ENCODE measurements at places on chromosomes 4 and X.

- no peak for DNase-seq
Observed at GRCh38 chr4:53916431-53916889, 147.9 kb downstream of the CHIC2 start.

- no peak for DNase-seq
Observed at GRCh38 chr4:64718091-64718490, 308.8 kb upstream of the TECRL start.

- DNase-seq = no peak
Observed at GRCh38 chr4:89994176-89994873, 99.7 kb downstream of the MMRN1 start.

- DNase-seq = peak; percentile 95
Observed at GRCh38 chr4:2412885-2413716, 5.3 kb downstream of the ZFYVE28 start.

GRCh38 chr4:41281038-41281634 lies 24.4 kb downstream of the UCHL1 start:
- DNase-seq = no peak

DNA sequence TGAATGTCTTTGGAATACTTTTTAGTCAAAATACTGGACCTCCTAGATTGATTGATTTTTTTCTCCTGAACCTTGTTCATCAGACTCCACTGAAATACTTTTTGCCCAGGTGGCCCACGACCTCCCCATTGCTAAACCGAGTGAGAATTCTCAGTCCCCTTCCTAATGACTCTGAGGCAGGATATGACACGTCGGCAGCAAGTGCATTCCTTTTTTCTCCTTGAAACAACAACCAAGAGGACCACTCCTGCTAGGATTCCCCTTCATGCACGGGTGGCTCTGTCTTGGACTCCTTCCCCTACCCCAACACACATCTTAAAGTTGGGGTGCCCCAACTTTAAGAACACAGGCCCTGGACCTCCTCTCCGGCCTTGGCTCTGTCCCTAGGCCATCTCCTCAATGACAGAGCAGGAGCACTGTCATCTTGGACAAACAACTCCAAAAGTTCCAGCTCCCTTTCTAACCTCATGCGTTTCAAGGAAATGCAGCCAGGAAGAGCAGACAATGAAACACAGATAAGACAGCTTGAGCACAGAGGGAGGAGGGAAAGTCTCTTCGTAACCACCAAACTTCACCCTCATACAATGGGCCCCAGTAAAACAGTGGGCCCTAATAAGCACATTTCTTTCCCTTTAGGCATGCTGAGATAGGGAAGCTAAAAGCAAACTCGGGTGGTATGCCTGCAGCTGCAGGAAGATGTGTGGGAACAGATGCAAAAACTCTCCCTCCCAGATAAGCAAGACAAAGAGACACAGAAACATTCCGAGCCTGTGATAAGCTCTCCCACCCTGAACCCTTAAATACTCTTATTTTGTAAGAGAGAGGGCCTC lies 33.9 kb downstream of the ZBTB49 start:
- no peak for DNase-seq

- DNase-seq = no peak
Observed at GRCh38 chr4:65437102-65437501, 233.2 kb downstream of the EPHA5 start.

GRCh38 chr4:70984589-70984988 lies 8.9 kb upstream of the DCK start:
- no peak for DNase-seq

DNA sequence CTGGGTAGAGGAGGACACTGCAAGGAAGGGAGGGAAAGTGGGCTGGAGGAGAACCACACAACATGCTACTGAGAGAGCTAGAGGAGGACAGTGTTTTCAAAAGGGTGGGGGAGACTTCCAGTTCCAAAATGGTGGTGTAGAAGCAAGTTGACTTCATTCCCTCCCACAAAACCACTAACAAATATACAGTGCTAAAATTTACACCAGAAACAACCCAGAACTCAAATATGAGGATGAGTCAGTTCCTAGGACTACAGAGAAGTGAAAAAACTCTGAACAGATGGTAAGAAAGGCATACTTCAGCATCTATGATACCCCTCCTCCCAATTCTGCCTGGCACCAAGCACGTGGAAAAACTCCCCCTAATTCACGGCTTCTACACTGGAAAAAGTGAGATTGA lies 9.8 kb downstream of the AADAT start:
- no peak for DNase-seq

DNA sequence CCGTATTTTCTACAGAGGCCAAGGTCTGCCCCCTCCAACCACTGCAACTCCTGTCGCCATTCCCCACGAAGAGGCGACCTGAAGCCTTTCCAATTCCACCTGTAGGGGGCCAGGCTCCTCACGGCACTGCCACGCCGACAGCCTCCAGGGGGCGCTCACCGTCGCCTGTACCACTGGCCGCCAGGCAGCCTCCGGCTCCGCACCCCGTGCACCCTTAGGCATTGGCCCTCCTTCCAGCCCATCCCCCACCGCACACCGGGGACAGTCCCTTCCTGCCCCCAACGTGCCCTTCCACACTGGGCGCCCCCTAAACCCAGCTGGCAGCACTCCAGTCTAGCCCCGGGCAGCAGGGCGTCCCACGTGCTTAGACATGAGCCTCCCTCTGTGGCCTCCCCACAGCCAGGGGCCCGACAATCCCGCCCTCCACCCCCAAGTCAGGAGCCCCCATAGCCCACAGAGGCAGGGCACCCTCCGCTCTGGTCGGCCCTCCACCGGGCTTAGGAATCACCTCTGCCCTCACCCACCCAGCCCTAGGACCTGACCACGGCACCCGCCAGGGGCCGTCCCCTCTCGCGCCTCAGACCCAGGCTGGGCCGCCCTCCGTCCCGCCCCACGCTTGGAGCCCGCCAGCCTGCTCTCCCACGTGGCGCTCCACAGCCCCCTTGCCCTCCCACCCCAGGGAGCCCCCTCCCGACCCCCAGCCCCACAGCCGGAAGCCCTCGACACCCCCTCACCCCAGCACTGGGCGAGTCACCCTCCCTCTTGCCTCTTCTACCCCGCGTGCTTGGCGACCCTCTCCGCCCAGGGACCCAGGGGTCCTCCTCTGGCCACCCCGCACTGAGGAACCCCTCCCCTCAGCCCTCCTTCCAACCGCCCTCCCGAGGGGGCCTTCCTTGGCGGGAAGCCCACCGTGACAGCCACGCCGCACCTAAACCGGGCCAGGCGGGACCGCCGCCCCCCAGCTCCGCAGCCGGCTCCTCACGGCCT lies 711 bp downstream of the PNMA6E start:
- DNase-seq = no peak

DNA sequence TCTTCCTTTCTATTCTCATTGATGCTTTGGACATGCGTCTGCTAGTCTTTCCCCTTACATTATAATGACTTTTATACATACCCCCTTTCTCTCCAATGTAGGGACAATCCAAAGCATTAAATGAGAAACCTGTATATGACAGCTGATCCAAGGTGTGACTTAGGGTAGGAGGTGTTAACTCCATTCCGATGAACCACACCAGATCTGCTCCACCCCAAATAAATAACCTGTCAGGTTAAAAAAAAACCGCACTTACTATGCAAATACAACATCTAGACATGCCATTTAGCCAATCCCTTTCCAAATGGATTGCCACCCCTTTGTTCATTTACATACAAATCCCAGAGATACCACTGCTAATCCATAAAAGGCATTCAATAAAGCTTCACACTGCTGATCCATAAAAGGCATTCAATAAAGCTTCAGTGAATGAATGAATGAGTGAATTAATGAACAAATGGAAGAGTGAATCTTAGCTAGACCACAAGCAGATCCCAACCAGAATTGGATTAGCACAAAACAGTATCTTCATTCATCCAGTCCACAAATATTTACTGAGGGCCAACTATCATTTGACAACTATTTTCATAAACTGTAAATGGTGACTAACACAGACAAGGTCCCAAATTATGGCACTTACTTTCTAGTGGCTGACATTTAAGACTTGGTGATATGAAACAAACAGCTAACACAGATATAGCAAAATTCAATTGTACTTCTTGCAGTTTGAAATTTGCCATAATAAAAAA lies 158.9 kb upstream of the MAP3K15 start:
- no peak for DNase-seq

DNA sequence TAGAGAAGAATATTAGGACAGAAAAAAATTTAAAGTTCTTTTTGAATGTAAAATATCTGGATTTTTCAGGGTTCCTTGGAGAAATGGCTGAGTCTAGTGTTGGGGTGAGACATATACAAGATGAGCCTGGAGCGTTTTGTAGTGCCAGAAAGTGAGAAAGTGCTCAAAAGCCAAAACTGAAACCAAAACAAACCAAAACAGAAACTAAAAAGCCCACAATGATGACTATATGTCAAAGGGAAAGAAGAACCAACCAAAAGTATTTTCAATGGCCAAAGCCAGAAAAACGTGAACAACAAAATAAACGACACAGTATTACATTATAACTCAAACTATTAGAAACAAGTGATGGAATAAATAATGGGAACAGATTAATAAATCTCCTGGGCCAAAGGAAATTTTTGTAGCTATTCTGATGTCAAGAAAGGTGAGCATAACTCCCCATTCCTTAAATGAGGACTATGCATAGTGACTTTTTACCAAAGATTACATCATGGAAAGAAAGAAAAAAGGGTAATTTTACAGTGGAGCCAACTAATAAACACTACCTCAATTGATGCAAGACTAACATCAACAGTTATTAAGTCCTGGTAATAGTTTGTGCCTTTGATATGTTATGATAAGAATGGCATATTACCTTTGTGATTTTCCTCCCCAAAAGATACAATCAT lies 1137.6 kb downstream of the C4orf33 start:
- DNase-seq = no peak

DNA sequence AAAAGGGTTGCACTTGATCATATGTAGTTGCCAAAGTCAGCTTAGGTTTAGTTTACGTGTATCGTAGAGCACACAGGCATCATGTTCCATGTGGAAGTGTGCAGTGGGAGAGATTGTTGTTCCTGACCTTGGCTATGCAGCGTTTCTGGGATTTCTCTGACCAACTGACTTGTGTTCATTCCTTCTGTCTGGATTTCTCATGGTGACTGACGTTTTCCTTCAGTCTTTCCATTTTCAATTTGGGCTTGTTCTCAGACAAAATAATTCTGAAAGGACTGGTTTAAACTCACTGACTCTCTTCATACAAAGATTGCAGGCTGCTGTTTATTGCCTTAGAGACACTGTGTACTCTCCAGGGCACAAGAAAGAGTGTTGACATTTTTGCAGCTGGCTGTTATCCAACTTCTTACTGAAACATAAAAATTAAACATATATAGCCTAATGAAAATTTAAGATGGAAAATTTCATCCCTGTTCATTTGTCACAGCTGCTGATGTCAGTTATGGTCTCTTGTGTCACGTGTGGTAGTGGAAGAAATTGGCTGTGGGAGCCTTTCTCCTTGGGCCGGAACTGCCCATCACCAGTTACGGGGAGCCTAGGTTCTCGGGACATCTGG lies 95.4 kb downstream of the TNIP2 start:
- peak; percentile 62 for DNase-seq
